Stimulated activated CD4-positive, alpha-beta T cell treated with anti-CD3 and anti-CD28 coated beads, Interleukin-1b, Interleukin-23, amount 100 ng/mL, for 1 hour (primary cell): ENCODE measurements at places on chromosomes 12 and 14.

- no peak for DNase-seq
These were observed 195.0 kb downstream of the TTC7B start for GRCh38 chr14:90621201-90621600.

DNA sequence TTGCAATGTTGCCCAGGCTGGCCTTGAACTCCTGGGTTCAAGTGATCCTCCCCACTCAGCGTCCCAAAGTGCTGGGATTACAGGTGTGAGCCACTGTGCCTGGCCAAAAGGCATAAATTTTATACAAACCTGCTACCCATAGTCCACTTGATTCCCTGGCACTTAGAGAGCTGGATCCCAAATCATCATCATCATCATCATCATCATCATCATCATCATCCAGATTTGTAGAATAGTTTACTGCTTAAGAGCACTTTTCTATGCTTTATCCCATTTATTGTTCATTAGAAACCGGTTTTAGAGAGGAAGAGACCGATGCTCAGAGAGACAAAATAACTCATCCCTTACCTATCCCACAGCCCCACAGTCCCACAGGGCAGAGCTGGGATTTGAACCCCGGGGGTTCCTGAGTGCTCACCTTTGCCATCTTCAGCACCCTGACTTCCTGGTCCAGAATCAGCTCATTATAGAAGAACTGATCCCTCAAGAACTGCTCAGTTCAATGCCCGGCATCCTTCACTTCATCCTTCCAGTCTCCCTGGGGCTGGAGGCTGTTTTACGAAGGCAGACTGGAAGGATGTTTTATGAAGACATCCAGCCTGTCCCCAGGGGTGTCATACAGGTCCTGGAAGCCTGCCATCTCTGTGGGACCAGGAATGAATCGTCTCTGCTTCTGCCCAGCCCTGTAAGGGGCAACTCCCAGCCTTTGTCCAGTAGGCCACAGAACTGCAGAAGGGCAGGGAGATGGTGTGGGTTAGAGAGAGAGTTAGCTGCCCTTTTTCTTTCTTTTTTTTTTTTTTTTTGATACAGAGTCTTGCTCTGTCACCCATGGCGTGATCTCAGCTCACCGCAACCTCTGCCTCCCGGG lies 20.2 kb upstream of the OASL start:
- no peak for DNase-seq

DNA sequence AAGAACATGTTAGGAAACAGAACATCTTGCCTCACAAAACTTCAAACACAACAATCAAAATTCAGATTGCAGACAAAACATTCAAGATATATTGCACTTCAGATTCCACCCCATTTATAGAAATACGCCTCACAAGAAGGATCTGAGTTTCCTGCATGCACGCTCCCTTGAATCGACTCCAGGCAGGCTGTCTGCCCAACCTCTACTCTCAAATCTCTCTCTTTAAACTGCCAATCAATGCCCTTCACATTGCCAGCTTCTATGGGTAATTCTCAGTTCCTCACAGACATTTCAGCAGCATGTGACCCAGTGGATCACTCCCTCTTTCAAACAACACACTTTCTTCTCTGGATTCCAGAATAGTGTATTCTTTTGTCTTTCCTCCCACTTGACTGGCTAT lies 184.1 kb downstream of the PRKD1 start:
- no peak for DNase-seq

GRCh38 chr12:116818341-116818856 lies 62.8 kb downstream of the HRK start:
- no peak for DNase-seq

- no peak for DNase-seq
These were observed 24.0 kb upstream of the OR10P1 start for GRCh38 chr12:55612646-55613045.

DNA sequence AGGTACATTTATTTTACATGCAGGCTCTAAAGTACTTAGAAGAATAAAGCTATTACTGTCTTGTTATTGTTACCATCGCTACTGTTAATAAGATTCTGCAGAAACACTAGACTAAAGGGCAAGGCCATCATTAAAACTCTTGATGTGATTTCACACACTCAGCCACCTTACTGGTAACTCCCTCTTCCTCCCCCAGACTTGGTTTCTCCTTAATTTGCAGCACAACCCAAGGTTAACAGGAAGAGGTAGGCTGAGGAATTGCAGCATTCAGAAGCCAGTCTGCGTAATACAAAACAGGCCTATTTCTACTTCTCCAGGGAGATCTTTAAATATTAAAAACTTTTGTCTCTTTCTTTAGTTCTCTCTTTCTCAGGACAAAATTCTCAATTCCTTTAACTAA lies 210.3 kb downstream of the BTG1 start:
- no peak for DNase-seq

DNA sequence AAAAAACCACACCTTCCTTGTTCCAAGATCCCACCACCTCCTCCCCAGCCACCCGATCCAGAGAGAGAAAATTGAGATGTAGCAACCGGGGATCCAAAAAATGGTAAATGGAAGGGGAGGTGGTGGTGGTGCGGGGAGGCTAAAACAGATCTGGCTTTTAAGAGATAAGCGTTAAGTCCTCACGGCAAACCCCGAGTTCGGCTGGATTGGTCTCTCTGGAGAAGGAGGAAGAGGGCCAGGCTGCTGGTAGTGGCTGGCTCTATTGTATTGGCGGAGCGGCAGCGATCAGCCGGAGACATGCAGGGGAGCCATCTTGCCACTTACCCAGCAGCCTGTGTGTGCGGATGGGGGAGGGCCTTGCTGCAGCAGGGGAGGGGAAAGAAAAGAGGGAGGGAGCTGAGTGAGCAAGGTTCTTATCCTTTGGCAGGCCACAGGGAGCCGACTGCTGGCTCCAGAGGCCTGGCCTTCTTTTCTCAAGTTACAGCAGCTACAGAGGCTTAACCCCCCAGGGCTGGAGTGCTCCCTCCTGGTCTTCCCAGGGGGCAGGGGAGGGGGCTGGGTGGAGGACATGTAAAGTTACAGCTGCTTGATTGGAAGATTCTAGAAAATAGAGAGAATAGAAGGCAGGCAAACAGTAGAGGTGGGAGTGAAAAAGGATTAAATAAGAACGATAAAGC lies 14.1 kb upstream of the CDH24 start:
- peak; percentile 59 for DNase-seq

DNA sequence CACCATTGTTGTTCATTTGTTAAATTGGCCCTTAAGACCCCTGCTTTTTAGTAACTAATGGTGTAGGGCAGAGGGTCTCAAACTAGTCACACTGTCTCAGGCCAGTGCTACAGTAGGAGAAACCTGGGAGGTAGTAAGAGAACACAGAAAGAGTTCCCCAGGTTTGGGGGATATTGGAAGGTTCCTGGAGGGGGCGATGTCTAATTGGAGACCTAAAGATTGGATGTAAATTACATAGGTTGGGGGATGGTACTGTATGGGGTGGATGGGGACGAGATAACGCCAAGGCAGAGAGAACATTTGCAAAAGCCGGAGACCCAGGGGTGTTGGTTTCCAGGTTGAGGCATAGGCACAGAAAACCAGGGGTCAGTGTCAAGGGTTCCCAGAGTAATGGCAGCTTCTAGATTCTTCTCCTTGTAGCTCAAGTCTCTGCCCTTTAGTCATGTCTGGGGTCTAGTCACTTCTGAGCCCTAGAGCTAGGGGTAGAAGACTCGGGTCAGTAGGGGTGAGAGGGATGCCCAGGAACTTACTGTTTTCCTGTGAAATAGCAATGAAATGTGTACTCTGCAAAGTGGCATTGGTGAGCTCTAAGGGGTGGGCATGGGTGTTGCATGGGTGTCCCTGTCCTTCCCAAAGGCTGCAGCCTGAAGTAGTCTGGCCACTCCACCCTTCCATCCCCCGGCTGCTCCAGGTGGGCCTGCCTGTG lies 21.8 kb downstream of the PLEKHG3 start:
- DNase-seq, result no peak
